ENCODE measurements at places on chromosomes 1 and 21. TPM values are rescaled to one million over a fixed set of nuclear protein-coding genes. Genes with fewer than 3 reads are reported as not detected.

KRTAP12-2 gene
- total RNA-seq, result not detected

DNA sequence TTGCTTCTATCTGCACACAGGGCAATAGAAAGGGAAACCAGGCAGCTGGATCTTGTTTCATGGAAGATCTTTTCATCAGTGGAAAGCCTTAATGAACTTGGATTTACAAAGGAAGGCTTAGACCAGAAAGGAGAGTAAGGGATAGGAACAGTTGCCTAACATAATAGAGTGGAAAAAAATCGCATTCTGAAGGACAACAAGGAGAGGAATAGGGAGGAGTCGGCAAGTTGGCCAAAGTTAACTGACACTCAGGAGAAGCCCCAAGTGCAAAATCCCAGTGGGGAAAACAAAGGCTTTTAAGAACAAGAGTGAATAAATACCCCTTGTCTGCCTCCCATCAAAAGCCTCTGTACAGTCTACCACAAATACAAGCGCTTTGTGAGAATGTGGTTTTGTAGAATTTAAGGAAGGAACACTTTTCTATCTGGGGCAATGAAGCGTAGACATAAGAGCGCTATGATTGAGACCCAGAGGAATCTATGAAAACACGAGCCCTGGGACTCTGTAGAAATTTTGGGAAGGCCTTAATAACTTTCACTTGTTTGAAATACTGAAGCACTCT, 74.1 kb downstream of the ZNF648 start:
- no peak for DNase-seq

GRCh38 chr1:14780271-14780670, 181.8 kb downstream of the KAZN start:
- DNase-seq, result no peak

- no peak for DNase-seq
Measured at GRCh38 chr1:119266386-119266785, 102.2 kb upstream of the HAO2 start.

DNA sequence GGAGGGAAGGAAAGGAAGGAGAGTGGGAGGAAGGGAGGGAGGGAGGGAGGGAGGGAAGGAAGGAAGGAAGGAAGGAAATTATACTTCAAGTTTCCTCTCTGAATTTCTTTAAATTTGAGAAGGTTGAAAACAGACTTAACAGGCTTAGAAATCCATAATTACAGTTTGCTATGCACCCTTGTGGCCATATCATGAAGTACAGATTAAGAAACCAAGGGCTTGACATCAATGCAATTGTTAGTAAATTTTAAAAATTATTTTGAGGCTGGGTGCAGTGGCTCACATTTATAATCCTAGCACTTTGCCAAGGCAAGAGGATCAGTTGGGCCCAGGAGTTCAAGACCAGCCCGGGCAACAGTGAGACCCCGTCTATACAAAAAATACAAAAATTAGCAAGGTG, 14.4 kb downstream of the ANP32E start:
- peak; percentile 36 for DNase-seq

PTCH2 gene
- total RNA-seq, result not detected

DNA sequence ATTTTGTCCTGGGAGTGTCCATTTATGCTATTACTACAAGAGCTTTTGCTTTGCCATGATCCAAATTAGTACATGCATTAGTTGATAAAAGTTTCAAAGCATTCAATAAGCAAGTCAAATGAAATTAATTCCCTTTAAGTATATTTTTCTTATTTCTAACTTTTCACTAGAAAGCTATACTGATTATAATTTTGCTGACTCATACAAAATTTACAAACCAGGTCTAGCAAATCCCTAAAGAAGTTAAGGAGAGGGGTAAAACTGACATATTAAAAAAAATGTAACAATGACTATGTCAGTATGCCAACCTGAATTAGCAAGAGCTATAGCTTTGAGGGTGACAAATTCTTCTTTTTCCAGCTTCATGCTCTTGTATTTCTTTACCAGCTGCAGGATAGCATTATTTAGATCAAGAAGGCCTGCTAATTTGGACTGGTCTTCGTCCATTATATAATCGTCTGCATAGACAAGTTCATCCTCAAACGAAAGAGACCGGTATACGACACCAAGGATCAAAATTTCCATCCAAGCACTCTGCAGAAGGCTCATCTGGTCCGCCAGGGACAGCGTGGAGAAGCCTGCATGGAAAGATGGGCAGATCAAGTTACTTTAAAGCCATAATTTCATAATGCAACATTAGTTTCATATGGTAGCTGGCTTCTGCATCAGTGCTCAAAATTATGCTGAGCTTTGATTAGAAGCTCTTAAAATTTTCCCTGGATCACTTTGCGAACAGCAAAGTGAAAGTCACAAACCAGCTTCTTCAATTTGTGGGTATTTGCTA, 95.8 kb upstream of the USH2A start:
- DNase-seq, result no peak

- no peak for DNase-seq
Measured at GRCh38 chr1:64838486-64838885, 93.6 kb downstream of the RAVER2 start.

- DNase-seq, result no peak
Measured at GRCh38 chr1:239306426-239306825, 79.9 kb upstream of the CHRM3 start.

FCGR3A gene
- total RNA-seq, result not detected

DNA sequence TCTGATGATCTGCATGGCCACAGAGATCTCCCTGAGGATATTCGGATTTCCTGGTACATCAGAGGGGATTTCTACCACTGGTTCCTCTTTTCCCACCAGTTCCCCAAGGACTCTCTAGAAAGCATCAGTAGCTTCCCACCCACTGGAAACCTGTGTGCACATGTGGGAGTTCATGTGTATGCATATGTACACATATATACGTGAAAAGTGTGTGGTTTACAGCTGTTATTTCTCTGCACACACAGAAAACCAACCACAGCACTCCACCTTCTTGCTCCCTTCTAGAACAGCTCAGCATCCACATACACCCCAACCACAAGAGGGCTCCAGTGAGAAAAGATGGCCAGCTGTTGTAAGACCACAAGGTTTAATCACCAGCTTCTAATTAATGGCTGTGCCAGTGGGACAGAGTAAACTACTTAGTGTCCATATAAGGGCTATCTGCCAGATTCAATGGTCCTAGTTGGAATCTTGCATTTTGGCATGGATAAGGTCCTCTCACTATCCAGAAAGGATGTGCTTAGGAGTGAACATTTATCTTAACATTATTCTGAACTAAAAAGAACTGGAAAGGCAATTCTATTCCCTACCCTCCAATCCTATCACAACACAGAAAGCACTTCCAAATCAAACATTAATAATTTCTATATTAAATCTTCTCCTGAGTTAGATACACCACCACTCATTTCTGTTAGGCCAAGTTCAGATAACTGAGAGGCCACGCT, 24.1 kb downstream of the GPR3 start:
- DNase-seq, result peak; percentile 71

NHLH1 gene
- total RNA-seq, result not detected

DNA sequence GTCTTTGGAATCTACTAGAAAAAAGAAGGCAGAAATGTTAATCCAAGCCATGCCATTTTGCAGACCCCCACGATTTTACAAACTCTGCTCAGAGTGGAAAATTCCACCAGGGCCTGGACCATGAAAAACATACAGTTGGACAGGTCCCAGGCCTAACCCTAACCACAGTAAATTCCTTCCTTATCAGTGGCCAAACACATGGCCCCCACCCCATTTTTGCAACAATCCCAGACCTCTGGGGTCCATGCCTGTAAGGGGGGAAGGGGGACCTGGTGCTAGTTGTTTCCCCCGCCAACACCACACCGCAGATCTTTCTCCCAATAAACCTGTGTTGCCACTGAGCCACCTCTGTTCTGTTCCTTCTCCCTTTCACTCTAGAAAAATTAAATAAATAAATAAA, 1352.7 kb downstream of the AMY1C start:
- DNase-seq, result no peak

DNA sequence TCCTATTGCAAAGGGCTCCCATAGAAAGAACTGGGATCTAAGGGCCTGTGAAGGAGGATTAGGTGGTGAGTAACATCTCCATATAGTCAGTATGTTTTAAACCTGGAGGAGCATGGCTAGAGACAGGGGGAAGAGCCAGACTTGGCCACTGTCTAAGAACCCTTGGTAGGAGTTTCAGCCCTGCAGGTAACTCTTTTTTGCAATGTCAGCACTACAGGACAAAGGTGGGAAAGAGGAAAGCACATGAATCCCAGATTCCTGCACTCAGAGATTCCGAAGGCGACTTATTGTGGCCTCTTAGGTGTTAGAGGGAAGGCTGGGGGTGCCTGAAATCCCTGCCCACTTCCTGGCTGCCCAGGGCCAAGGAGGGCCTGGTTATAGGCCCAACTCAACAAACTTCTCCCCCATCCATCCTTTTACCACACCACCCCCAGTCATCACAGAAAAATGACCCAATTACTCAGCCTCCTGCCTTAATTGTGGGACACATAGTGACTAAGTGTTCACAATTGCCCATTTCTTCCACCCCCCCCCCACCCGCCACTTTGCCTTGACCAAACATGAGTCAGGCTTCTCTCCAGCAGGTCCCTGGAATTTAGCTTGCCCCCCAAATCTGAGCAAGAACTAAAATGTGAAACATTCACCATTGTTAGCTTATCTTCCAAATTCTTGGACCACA, 1.9 kb upstream of the NTNG1 start:
- peak; percentile 93 for DNase-seq

DNA sequence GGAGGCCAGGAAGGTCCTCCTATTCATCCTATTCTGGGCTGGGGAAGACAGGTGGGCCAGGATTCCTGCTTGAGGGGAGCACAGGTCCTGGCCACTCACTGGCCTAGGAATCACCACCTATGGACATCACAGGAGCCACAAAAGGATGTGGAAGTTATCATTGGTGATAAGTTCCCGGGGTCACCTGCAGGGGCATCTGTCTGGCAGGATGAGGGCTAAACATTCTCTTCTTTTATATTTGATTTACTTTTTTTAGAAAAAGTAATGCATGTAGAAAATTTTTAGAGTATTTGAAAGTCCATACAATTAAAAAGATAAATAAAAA, 33.2 kb upstream of the KIAA0040 start:
- no peak for DNase-seq

- DNase-seq, result peak; percentile 86
Measured at GRCh38 chr1:17167041-17167785, 37.7 kb upstream of the PADI1 start.

CFHR4 gene
- total RNA-seq, result not detected

DNA sequence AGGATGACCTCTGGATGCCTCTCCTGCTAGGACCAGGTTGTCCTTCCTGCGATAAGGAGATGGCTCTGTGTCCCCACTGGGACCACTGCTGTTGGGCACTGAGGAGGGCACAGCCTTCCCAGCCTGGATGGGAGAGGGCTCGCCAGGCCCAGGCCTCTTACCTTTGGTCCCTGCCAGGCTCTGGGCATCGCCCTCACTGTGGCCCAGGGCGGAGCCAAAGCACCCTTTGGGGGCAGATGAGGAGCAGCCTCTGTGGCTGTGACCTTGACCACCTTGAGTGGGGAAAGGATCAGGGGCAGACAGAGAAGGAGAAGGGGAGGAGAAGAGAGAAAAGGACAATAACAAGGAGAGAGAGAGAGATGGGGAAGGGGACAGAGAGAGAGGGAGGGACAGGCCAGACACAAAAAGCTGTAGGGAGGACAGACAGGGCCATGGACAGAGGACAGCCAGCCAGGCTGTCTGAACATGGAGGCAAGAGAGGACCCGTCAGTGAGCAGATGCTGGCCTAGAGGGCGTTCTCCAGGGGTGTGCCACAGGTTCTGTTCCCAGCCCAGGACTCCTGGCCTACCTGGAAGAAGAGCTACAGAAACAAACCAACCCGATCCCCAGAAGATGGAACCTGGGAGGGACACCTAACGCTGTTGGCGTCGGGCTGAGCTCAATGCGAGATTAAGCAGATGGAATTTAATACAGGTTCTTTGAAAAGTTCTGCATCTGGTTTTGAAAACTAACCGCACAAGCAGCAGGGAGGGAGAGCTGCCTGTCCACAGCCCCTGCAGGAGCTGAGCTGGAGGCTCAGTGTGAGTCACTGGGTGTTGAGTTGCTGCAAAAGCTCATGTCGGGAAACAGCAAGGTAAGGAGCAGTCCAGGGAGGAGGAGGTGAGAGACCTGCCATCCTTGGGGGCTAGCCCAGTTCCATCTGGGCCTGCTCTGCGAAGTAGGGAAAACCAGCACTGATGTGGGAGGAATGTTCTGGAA, 262.1 kb downstream of the PTPRU start:
- DNase-seq, result peak; percentile 57

C1orf21 gene
- 27.2 TPM for total RNA-seq

C1orf115 gene
- 0.54 TPM for total RNA-seq

LMOD1 gene
- total RNA-seq, result 4.7 TPM

ELAPOR1 gene
- total RNA-seq, result 0.84 TPM

GRCh38 chr1:182955596-182956588, 2.9 kb upstream of the SHCBP1L start:
- peak; percentile 99 for DNase-seq

SPRR1B gene
- total RNA-seq, result not detected

DNA sequence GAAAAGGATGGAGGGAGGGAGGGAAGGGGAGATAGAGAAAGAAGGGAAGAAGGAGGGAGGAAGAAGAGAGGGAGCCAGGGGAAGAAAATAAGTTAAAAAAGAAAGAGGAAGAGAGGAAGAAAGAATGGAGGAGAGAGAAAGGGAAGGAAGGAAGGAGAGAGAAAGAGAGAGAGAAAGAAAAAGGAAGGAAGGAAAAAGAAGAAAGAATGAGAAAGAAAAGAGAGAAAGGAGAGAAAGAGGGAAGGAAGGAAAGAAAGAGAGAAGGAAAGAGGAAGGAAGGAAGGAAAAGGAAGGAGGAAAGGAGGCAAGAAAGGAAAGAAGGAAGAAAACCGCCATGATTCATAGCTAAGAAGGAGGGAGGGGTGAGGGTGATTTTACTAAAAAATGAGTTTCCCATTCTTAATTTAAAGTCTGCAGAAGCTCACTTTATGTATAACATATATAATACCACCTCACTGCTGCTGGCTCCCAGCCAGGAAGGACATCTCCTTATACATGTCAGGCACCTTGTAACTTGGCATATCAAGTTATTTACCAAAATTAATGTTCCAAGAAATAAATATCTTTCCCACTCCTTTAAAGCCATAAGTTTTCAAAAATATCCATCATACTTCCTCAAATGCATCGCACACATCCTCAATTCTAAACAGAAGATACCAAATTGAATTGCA, 46.0 kb upstream of the OLIG2 start:
- DNase-seq, result no peak

IL22RA1 gene
- 1.3 TPM for total RNA-seq

DNA sequence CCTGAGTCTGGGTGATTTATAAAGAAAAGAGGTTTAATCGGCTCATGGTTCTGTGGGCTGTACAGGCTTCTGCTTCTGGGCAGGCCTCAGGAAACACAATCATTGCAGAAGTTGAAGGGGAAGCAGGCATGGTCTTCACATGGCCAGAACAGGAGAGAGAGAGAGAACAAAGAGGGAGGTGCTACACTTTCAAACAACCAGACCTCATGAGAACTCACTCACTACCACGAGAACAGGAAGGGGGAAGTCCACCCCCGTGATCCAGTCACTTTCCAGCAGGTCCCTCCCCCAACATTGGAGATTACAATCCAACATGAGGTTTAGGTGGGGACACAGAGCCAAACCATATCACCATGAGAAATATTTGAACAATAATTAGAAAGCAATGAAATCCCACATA, 222.9 kb downstream of the FAM72C start:
- DNase-seq, result no peak

PAPPA2 gene
- 0.05 TPM for total RNA-seq

All from M059J (cell line).